ENCODE measurements at places on chromosomes 4 and X. TPM values are rescaled to one million over a fixed set of nuclear protein-coding genes. Genes with fewer than 3 reads are reported as not detected.

Gene ZNF41
- 3.0 TPM for polyA plus RNA-seq

Gene CCDC158
- 0.12 TPM for polyA plus RNA-seq

Gene SLITRK4
- not detected for polyA plus RNA-seq

Gene GATA1
- not detected for polyA plus RNA-seq

Gene IRS4
- not detected for polyA plus RNA-seq

Gene LANCL3
- 3.6 TPM for polyA plus RNA-seq

Gene CC2D2A
- polyA plus RNA-seq = 3.8 TPM

Gene DMP1
- not detected for polyA plus RNA-seq

Gene TMEM35A
- polyA plus RNA-seq = not detected

Gene IL1RAPL1
- polyA plus RNA-seq = not detected

Gene ARAP2
- polyA plus RNA-seq = 3.6 TPM

Gene NLRP2B
- not detected for polyA plus RNA-seq

Gene TLR10
- polyA plus RNA-seq = 6.8 TPM

Gene ARX
- 0.23 TPM for polyA plus RNA-seq

Gene TMPRSS11D
- polyA plus RNA-seq = not detected

Gene LIMCH1
- 3.0 TPM for polyA plus RNA-seq

Gene TSPAN7
- polyA plus RNA-seq = 23.4 TPM

Gene MAPK10
- 4.4 TPM for polyA plus RNA-seq

Gene ADGRG4
- polyA plus RNA-seq = not detected

Gene HMX1
- not detected for polyA plus RNA-seq

Gene MAGEA9B
- polyA plus RNA-seq = not detected

Gene DDIT4L
- polyA plus RNA-seq = 0.60 TPM

Gene PPA2
- 120 TPM for polyA plus RNA-seq

Gene SMIM31
- polyA plus RNA-seq = 80.5 TPM

Gene MAGEB1
- polyA plus RNA-seq = not detected

Gene DNASE1L1
- 15.5 TPM for polyA plus RNA-seq

Gene NKAP
- polyA plus RNA-seq = 5.3 TPM

Gene TMEM33
- 9.0 TPM for polyA plus RNA-seq

Gene ASB11
- polyA plus RNA-seq = 0.60 TPM
